ENCODE measurements at places on chromosomes 5 and 9. TPM values are rescaled to one million over a fixed set of nuclear protein-coding genes. Genes with fewer than 3 reads are reported as not detected.

IL33 gene
- 2.8 TPM for total RNA-seq

HTR1A gene
- total RNA-seq: not detected

TMEM267 gene
- 4.6 TPM for total RNA-seq

LECT2 gene
- not detected for total RNA-seq

KLF4 gene
- 3.7 TPM for total RNA-seq

CCNO gene
- total RNA-seq: under 0.01 TPM

PDLIM4 gene
- total RNA-seq: 26.7 TPM

SLC45A2 gene
- under 0.01 TPM for total RNA-seq

TAF11L10 gene
- total RNA-seq: not detected

HMCN2 gene
- total RNA-seq: under 0.01 TPM

GNPDA1 gene
- total RNA-seq: 28.5 TPM

EQTN gene
- not detected for total RNA-seq

NME5 gene
- 1.9 TPM for total RNA-seq

Data from dermis microvascular lymphatic vessel endothelial cell (primary cell).